HT1080 (cell line): ENCODE measurements at places on chromosomes 4 and X.

- DNase-seq, result peak; percentile 10
These were observed 2.4 kb downstream of the TFDP3 start for GRCh38 chrX:133215747-133216146.

- DNase-seq, result no peak
These were observed 61.8 kb downstream of the ZNF732 start for GRCh38 chr4:243426-243825.

DNA sequence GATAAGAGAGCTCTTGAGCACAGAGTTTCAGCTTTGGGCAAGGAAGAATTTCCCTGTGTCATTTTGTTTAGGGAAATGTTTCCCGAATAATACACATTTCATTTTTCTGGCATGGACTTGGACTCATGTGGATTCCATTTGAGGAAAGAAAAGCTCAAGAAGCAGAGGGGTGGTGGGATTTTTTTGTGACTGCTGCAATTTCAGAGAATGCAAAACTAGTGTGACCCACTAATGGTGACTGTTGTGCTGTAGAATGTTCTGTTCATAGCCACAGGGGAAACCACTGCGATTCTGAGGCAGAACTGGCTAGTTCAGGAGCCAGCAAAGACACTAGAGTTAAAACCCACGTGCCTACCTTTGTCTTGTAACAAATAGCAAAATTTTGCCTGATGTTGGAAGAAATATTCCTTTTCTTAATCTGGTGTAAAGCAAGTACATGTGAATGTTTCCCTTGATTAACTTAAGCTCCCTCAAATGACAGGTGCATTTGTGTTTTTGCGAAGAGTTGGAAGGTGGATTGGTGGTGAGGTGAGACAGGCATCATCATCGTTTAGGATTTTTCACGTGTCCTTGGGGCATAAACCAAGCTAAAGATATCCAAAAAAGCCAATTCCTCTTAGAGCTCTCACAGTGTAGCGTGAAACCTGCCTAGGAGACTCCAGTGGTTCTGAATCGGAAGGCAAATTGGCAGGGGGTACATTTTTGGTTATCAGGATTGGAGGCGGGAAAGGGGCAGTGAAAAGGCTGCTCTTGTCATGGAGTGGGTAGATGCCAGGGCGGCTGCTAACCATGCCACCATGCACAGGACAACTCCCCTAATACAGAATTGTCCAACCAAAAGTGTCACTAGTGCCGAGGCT, 38.0 kb upstream of the FAM9C start:
- no peak for DNase-seq

DNA sequence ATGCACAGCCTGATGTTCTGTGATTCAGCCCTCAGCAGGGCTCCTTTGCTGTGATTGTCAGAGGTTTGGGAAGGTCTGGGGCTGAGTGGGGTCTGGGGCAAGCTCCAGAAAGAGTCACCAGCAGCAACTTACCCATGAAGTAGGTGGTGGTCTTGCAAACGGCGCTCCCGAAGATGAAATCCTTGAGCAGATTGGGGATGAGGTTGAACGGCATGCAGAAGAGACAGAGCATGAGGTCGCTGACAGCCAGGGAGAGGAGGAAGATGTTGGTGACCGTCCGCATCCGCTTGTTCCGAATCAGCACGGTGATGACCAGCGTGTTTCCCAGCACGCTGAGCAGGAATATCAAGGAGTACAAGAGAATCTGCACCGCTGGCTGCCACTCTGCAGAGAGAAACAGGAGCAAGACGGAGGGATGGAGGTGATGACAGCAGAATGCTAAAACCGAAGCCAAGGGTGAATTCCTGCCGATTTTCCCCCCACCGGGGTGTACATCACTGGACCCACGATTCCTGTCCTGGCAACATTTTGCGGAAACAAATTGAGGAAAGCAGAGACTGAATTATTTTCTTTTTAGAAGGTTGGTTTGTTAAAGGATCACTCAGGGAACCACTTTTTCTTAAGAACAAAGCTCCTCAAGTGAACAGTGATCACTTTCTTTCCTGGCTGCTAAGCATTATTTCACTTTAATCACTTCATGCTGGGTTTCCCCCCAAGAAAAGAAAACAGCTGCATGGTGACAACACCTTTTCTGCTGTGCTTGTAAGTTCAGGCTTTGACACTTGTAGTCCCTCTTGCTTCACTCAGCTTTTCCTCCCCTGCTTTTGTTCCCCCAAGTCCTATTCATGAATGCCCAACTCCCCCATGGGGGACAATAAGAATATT, 941 bp downstream of the CCKAR start:
- no peak for DNase-seq

DNA sequence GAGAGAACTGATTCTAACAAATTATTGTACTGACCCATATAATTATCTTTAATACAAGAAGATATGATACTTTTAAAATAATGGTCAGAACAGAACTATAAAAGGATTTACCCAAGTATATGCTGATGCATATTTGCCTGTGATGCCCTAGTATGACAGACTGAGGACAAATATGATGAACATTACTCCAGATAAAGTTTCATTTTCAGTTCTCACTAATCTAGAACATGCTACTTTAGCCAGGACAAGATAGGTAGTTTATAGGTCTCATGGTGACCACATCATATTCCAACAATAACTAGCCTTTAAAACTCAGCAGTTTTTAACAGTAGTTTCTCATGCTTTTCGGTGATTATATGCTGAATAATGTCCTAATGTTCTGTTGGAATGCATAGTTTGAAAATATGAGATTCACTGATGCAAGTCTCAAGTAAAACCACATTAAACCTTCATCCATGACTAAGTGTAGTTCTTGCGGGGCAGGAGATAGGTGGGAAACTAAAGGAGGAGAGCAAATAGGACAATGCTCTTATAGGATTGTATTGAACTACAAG, 295.2 kb upstream of the AGA start:
- peak; percentile 5 for DNase-seq

GRCh38 chr4:125323654-125324053, 8.9 kb downstream of the FAT4 start:
- peak; percentile 69 for DNase-seq

DNA sequence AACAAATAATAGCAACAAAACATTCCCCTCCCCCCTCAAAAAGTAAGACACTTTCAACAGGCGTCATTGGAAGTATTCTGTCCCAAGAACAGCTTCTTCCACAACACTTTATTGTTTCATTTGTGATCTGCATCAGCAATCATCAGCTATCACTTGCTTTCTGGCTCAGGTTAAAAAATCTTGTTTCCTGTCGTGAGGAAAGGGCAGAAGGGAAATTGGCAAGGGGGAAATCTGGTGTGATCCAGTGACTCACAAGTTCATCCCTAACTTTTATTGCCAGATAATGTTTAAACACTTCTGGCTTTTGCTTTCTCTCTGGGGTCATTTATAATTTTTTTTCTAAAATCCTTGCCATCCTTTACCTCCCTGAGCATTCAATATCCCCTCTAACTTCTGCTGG, 247.4 kb upstream of the GIMD1 start:
- DNase-seq, result no peak
